Activated CD8-positive, alpha-beta memory T cell treated with anti-CD3 and anti-CD28 coated beads for 48 hours (primary cell): ENCODE measurements at places on chromosomes 1 and 21.

GRCh38 chr1:231094421-231094820 lies 54.4 kb upstream of the FAM89A start:
- DNase-seq: no peak

DNA sequence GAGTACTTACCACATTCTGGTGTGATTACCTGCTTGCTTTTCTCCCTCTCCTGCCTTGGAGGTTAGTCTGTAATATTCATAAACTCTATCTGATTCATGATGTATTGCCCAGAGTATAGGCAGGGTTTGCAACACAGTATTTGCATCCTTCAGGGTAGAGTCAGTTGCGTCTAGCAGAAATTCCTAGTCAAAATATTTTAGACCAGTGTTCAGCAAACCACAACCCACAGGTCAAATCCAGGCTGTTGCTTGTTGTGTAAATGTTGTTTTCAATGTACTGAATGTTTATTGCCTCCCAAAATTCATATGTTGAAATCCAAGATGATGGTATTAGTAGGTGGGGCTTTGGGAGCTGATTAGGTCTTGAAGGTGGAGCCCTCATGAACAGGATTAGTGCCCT lies 82.9 kb downstream of the NGF start:
- DNase-seq: no peak

DNA sequence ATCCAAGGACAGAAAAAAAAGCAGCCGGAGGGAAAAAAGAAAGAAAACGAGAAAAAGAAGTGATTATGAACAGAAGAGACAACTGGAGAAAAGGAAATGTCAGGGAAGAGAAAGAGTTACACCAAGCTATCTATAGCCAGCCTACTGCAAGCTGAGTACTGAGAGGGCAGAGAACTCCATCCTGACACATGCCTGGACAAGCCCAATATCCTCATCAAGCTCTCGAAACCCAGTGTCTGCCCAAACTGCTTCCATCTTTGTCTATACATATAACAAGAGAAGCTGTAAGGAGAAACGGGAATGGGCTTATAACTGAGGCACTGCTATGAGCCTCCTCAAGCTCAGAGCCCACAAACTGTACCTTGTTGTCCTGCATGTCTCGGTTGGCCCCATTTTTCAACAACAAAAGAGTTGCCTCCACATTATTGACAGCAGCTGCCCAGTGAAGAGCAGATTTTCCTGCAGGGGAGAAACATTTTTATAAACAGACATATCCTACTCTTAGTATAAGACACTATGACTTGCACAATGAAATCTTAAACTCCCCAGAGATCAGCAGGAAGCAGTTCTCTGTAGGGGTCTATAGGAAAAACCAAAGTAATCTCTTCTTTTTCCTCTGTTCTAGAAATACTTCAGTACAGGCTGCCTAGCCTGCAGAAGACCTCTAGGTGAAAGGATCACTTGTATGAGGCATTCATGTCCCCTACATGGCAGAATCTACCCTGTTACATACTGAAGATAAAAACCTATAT lies 21.2 kb upstream of the ADAM30 start:
- no peak for DNase-seq

- no peak for DNase-seq
Measured at GRCh38 chr1:64616039-64616438, 128.8 kb upstream of the RAVER2 start.

DNA sequence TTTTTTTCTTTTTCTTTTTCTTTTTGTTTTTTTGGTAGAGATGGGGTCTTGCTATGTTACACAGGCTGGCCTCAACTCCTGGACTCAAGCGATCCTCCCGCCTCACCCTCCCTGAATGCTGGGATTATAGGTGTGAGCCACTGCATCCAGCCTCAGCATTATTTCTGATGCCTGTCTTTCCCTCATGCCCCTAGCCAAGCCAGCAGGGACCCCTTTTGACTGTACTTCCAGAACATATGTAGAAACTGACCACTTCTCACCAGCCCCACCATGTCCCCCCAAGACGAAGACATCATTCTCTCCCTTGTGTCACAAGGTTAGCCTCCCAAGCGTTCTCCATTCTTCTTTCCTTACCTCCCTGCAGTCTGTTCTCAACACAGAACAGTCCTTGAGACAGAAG lies 107.9 kb upstream of the COA6 start:
- no peak for DNase-seq

GRCh38 chr1:192588546-192588945 lies 13.0 kb downstream of the RGS1 start:
- no peak for DNase-seq

DNA sequence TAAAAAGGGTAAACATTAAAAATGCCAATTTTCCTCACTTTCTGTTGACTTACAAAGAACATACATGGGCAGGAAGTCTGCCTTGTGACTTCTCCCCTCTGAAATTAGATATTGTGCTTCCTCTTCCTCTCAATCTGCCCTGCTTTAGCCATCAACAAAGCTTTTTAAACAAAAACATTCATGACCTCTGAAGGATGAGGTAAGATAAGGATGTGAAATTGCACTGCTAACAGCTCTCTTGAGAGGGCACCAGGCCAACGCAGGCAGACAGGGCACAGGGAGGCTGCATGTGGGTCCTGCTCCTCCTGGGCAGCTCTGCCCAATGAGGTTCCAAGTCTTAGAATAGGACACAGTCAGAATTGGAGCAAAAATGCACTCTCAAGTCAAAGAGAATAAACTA lies 62.1 kb downstream of the DEGS1 start:
- no peak for DNase-seq

DNA sequence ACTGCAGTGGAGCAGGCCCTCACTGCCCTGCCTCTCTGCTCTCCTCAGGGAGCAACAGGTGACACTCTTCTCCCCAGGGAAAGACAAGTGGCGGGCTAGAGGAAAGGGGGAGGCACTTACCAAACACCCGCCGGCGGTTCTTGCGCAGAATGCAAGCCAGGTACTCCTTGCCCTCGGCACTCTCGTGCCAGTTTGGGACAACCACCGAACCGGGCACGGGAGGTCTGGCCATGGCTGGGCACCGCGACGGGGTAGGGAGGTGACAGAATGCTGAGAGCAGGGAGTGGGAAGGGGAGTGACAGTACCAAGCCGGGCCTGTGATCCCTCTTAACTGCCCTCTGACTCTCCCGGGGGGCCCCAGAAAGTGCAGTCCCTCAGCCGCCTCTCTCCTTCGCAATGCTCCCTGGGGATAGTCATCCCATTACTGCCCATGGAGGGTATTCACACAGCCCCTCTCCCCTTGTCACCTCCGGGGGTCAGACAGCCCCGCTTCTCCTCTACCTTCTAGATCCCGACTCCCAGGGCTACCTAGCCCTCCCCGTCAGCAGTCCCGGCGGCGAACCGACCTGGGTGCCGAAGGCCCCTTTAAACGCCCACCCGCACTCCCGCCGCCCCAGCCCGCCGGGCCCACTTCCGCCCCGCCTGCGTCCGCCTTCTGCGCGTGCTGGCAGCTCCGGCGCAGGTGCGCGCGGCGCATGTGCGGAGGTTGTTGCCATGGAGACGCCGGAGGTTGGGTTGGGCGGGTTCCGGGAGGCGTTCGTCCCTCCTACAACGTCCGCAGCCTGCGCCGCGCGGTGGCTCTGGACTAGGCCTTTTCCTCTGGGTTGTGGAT lies at the start of gene CPLANE2:
CPLANE2 (minus strand) TSS at position 673 of the 832 bp plus-strand sequence; CDS start at position 232, 441 bp downstream.
- peak; percentile 87 for DNase-seq

DNA sequence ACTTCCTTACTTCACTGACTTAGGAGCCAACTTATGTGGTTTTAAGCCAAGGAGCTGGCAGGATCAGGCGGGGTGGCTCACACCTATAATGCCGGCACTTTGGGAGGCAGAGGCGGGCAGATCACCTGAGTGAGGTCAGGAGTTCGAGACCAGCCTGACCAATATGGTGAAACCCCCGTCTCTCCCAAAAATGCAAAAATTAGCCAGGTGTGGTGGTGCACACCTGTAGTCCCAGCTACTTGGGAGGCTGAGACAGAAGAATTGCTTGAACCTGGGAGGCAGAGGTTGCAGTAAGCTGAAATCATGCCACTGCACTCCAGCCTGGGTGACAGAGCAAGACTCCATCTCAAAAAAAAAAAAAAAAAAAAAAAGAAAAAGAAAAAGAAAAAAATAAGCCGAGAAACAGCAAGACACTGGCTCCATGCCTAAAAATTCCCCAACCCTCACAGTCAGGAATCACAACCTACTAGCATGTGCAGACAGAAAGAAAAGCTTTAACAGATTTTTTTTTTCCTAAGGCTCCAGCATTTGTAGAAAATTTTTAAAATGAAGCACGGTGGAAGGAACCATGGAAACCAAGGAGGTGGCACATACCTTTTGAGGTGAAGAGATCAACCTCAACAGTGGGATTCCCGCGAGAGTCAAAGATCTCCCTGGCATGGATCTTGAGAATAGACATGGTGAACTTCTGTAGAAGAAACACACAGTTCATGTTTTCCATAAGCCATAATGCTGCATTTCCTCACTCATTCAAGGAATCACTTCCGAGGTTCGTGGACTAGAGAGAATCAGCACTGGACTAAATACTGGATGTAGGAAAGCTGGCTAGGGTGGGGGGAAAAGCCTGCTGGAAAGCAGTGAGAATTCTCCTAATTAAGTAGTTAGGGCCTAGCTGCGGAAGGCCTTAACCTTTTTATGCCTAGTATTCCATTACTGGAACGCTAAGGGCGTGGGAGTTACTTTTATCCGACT lies 4.0 kb downstream of the ENO1 start:
- DNase-seq: no peak

DNA sequence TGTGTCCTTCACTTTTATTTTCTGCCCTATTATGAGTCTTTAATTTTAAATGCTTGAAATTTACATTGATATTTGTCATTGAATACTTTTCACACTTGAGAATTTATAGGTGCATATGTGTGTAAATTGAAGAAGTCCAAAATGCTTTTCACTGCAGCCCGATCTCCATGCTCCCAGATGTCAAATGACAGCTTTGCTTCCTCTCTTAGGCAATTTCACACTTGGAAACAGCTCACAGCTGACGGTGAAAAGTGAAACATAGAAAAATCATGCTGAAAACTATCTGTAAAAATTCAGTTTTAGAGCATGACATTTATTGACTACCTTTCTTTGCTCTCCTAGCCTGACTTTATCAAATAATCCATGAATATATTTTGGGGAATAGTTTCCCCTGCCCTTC lies 196.0 kb downstream of the RPS6KC1 start:
- DNase-seq: no peak

DNA sequence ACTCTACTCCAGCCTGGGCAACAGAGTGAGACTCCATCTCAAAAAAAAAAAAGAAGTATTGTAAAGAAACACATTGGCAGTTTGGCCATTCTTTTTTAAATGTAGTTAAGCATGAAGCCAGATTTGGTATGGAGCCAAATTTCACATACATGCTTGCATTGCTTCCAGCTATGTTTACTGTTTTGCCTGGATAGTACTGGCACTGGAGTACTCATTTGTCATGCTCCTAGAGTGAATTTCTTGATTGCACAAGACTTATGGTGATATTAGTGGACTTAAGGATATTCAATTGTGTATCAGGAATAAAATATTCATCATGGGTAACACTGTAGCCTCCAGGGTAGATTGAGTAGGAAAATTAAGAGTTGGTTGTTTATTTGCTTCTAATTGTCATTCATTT lies 24.5 kb upstream of the SLC9A1 start:
- DNase-seq: no peak

GRCh38 chr1:116572771-116573430 lies 2.1 kb upstream of the CD58 start:
- no peak for DNase-seq

- no peak for DNase-seq
Measured at GRCh38 chr1:26305667-26306289, 658 bp downstream of the UBXN11 start.

GRCh38 chr1:158067662-158068061 lies 74.2 kb downstream of the KIRREL1 start:
- no peak for DNase-seq

DNA sequence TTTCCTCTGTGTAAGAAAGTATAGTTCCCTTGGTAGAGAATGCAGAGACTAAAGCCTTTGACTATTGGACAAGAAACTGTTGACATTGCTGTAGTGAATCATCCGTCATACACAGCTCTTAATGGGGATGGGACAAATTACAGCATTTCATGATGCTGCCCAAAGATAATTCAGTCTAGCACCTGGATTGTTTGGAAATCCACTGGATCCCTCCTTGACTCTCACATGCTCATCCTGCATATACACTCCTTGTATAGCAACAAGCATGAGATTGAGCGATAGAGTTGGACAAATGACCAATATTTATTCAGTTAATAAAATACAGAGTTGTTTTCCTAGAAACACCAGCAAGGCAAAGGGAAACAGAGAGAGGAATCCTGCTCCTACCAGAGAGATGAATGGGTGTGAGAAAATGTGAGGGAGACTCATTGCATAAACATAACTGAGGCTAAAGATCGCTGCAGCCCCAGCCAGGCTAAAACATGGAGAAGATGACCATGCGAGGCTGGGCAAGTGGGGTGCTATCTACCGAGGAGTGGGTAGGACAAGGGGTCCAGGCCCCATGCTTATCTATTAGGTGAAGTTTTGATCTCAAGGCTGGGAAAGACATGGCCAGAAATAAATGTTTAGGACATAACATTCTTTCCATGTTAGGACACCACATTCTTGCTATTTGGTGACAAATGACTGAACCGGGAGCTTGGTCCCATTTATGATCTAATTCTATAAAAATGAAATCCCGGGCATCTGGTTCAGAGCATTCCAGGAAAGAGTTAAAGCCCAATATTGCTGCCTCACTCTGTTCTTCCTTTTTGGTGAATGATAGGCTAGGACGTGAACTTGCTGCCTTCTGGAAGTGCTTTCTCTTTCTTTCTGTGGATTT lies 153.2 kb downstream of the TGFB2 start:
- no peak for DNase-seq

GRCh38 chr1:218376722-218377121 lies 31.6 kb downstream of the TGFB2 start:
- no peak for DNase-seq

- no peak for DNase-seq
Measured at GRCh38 chr1:9705337-9706093, 54.0 kb downstream of the PIK3CD start.

DNA sequence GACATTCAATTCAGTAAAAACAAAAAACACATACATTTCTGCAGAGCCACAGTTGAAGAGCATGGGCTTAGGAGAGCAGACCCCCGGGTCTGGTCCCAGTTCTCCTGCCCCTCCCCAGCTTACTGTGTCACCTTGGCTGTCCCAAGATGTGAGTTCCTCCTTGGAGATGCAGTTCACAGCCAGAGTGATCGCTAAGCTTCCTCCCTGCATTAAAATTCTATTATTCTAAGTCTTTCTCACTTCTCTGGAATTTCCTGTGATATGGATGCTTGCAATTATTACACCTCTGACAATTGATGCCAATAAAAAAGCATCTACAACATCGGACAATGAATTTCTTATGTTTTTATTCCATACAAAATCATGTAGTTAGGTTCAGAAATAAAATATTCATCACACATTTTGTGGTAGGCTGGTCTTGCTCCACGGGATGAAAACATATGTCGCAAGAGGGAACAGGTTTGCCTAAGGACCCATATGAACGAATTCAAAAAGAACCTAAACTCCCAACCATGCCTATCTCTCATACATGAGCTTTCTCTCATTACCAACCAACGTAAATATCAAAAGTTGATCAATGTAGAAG lies 328.5 kb upstream of the RUNX1 start:
- no peak for DNase-seq

GRCh38 chr1:167936930-167937708 lies at the start of gene MPC2:
TSS of gene MPC2 (minus strand) at chr1:167937072. CDS start at chr1:167935841, 1,231 bp downstream.
- peak; percentile 27 for DNase-seq

- no peak for DNase-seq
Measured at GRCh38 chr1:41578712-41579335, 94.3 kb upstream of the EDN2 start.

GRCh38 chr21:35491114-35491513 lies 442.0 kb upstream of the RUNX1 start:
- no peak for DNase-seq
